ENCODE measurements at places on chromosomes 5 and 9.

- DNase-seq = no peak
Measured at GRCh38 chr9:110451726-110452125, 114.1 kb upstream of the TXNDC8 start.

- no peak for DNase-seq
Measured at GRCh38 chr9:92547356-92547755, 11.6 kb upstream of the ECM2 start.

DNA sequence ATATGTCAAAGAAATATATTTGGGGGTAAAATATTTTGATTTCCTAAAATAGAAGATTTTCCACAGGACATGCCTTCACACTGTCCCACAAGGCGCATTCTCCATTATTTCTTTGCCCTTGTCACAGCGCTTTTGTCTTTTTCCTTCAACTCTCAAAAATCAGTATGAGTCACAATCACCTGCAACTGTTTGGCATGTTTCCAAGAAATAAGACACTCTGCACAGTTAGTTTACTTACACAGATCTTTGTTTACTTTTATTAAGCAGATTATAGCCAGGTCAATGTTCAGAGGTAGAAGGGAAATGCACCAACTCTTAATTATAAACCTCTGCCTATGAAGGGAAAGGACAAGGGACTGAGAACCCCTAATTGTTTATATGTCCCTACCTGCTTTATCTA lies 9.5 kb downstream of the CEMIP2 start:
- DNase-seq = no peak

DNA sequence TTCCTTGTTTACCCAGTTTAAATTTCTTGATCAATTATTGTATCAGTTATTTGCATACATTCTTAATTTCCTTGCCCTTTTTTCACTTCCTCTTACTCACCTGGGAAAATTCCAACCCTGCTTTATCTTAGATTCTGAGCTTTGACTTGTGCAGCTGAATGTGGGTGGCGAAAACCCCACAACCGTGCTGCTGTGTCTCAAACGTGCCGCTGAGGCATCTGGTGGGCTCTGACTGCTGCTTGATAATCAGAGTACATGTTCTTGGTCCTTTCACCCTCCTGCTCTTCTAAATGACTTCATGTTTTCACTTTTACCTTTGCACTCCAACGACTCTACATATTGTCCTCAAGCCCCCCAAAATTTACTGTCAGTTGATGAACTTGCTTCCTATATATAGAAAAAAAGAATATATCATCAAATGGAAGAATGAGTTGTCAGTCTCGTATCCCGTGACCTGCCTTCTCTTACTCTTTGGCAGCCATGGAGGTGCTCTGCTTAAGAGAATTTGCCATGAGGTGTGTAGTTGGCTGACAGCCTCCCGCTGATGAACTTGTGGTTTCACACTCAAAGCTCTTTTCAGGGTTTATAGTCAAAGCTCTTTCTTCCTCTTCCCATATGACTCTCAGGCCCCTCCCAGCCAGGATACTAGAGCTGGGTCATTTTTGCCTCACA lies 14.0 kb upstream of the JAK2 start:
- no peak for DNase-seq

- DNase-seq = no peak
Measured at GRCh38 chr5:59724482-59725391, 168.8 kb downstream of the PDE4D start.

DNA sequence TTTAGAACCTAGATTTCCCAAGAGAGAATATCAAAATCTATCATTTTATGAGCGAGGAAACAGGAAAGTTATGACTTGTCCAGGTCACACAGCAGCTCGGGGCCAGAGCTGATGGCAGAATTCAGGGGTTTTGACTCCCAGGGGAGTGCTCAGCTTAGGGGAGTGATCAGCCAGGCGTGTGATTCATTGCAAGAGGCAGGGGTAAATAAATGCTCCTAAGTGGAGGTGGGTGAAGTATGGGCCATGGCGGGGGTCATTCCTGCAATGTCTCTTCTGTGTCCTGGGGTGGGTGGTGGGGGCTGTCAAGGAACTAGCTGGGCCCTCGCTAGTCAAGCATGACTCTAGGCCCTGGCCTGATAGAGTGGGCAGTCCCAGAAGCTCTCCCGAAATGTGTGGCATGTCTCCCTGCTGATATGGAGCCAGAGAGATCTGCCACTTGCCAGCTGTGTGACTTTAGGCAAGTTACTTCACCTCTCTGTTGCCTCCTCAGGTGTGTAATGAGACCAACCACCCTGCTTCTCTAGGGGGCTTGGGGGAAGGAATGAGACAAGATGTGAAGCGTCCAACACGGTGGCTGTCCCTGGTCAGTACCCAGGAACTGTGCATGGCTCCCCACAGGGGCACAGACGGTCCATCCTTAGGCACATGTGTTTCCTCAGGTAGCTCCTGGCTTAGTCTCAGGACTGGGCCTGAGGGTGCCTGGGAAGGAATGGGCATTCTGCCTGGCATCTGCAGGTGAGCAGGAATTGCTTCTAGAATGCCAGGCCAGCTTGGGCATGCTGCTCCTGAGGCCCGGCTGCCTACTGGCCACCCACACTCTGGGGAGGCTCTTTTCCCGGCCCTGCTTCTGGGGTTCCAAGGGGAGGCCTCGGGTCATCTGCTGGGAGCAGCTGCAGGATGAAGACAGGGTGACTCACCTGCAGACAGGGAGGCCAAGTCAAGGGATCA lies 36.5 kb upstream of the SH3PXD2B start:
- peak; percentile 40 for DNase-seq
